Thoracic aorta endothelial cell (primary cell): ENCODE measurements at places on chromosomes 3 and 15. TPM values are rescaled to one million over a fixed set of nuclear protein-coding genes. Genes with fewer than 3 reads are reported as not detected.

The SGO1 gene
- total RNA-seq, result 16.4 and 26.0 TPM in 2 replicates

The ACTRT3 gene
- total RNA-seq, result 5.3 and 5.6 TPM in 2 replicates

The DPP8 gene
- total RNA-seq, result 60.0 and 66.9 TPM in 2 replicates

The TPRG1 gene
- 0.13 TPM in 1 of 2 replicates, not detected in the other for total RNA-seq

The ACOX2 gene
- total RNA-seq, result 2.9 and 4.5 TPM in 2 replicates

The PIGB gene
- 18.0 and 20.5 TPM in 2 replicates for total RNA-seq

The TMEM45A gene
- total RNA-seq, result 4.6 and 6.4 TPM in 2 replicates

The ROPN1 gene
- total RNA-seq, result not detected in 2 replicates
